Choroid plexus epithelial cell (primary cell): ENCODE measurements at places on chromosomes 13 and 19.

GRCh38 chr19:7992575-7992974 is 12.9 kb downstream of the ELAVL1 start:
- no peak for DNase-seq

GRCh38 chr13:81487151-81487550 is 1146.2 kb upstream of the SPRY2 start:
- peak; percentile 81 for DNase-seq

DNA sequence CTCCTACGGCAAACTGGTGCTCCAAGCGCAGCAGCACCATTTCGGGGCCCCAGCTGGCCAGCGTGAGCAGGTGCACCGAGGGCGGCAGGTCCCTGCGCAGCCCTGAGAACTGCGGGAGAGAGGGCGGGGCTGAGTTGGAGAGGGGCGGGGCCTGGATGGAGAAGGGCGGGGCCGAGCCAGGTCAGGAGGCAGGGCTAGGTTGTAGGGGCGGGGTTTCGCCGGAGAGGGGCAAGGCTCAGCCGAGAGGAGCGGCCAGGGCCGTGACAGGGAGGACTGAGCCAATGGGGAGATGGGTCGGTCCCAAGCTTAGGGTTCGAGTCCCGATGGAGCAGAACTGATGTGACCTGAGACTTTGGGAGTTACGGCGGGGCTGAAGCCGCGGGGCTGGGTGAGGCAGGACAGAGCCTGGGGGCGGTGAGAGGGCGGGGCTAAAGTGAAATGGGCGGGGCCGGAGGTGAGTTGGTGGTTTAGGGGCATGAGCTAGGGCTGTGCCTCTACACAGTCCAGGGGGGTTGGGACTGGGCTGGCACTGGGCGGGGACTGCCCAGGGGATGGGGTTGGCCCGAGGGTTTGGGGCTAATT is 19.0 kb downstream of the MAN2B1 start:
- DNase-seq: peak; percentile 51

DNA sequence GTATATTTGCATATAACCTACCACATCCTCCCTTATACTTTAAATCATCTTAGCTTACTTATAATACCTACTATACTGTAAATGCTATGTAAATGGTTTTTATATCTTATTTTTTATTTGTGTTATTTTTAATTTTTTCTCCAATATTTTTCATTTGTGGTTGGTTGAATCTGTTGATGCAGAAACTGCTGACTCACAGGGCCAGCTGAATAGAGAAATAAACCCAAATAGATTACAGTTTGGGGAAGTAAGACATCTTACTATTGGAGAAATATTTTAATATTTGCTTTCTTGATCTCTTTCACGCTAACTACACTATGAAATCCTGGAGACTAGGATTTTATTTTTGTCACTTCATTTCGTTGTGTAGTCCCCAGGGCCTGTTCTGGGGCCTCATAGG is 7.1 kb downstream of the SMAD9 start:
- no peak for DNase-seq

- no peak for DNase-seq
Observed at GRCh38 chr19:49786376-49786820, 19.6 kb downstream of the AP2A1 start.

- DNase-seq: peak; percentile 56
Observed at GRCh38 chr19:2089001-2089711, 7.0 kb downstream of the MOB3A start.

- DNase-seq: no peak
Observed at GRCh38 chr19:41016488-41017071, 25.5 kb downstream of the CYP2B6 start.

- DNase-seq: peak; percentile 97
Observed at GRCh38 chr13:66405908-66406802, 824.0 kb downstream of the PCDH9 start.

- DNase-seq: no peak
Observed at GRCh38 chr13:25062479-25062878, 33.5 kb upstream of the PABPC3 start.

DNA sequence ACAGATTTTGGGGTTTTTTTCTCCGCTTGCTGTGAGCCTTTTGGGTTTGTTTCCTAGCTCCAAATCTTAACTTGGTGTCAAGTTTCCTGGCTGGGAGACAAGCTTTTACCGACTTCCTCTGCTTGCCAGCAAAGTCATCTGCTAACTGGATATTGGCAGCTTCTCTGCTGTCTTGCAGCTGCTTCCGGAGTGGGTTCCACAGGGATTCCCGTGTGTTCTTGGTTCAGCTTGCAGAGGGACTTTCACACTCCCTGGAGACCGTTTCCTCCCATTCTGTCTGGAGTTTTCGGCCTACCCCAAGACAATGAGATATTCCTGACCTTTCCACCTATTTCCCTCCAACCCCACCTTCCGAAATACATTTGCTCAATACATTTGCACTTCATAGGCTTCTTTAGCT is 2.2 kb upstream of the COLGALT1 start:
- DNase-seq: peak; percentile 97

GRCh38 chr19:20471431-20471830 is 94.2 kb downstream of the ZNF737 start:
- no peak for DNase-seq
